ENCODE measurements at places on chromosomes 5 and 9. TPM values are rescaled to one million over a fixed set of nuclear protein-coding genes. Genes with fewer than 3 reads are reported as not detected.

DNA sequence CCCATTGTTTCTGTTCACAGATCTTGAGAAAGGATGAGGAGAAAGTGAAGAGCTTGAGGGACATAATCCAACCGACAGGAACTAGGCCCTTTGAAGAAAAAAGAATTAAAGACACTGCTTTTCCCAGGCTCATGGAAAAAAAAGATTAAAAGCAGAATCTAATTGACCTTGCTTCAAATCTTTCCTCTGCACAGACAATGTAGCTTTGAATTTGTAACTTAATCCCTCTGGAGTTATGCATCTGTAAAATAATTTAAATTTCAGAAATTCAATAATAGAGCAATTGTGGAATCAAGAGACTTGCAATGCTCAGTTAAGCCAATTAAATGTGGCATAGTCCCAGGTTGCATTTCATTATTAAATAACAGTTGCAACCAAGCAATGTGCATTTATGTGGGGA lies 64.6 kb downstream of the SVEP1 start:
- no peak overlapping the region for H3K4me3 ChIP-seq
- no peaks in the 10 kb centered on the region for H3K27me3 ChIP-seq
- DNase-seq = peak; percentile 11
- H3K27ac ChIP-seq = no peak overlapping the region
- H3K36me3 ChIP-seq = no peaks in the 10 kb centered on the region

DNA sequence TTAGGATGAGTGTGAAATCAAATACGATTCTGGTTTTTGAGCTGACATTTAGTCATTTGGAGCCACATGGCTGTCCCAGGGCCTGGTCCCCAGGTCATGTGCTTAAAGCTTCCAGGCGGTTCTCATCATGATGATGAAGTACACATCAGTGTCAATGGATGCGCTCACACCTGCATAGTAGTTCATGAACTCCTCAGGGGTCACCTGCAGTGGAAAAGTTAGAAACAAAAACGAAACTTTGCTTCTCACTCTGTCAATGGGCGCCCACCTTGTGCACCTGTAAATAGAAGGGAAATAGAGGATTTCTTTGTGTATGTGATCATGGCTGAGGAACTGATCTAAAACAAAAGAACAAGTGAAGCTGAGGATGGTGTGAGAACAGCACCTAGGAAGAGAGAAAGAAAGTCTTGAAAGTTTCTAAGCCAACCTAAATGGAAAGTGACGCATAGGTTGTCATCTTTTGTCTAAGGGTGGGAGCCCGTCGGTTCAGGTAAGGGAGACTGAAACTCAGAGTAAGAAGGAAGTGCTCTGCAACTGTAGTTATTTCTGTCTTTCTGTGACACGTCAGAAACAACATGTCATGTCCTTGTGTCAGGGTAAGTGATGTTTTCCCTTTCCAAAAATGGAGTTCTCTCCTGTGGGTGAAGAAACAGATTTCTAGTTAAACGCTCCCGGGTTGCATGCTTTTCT lies 33.8 kb downstream of the CAPSL start:
- H3K4me3 ChIP-seq = no peak overlapping the region
- no peak overlapping the region for H3K27ac ChIP-seq
- H3K27me3 ChIP-seq = no peaks in the 10 kb centered on the region
- no peaks in the 10 kb centered on the region for H3K4me1 ChIP-seq
- H3K36me3 ChIP-seq = no peaks in the 10 kb centered on the region

DNA sequence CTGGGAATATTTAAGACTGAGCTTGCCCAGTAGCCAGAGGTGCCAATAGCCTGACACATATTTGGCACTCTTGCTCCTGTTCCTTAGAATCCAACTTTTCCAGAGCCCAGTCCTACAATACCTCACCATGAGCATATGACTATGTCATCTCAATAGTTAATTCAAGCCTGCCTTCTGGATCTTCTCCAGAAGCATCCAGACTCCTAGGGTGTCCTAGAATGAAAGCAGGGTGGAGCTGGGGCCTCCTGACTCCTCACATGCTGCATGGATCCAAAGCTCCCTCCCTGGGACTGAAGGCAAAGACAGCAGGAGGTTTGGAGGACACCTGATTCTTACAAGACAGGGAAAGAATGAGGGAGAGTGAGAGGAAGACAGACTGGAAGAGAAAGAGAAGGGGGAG lies 37.9 kb downstream of the SH3TC2 start:
- H3K27ac ChIP-seq = no peak overlapping the region
- H3K36me3 ChIP-seq = no peaks in the 10 kb centered on the region
- no peaks in the 10 kb centered on the region for H3K27me3 ChIP-seq
- H3K4me3 ChIP-seq = no peak overlapping the region

GRCh38 chr9:124295159-124295794 lies 37.5 kb downstream of the NEK6 start:
- H3K36me3 ChIP-seq = peaks cover 15% of the 10 kb centered on the region
- peak; percentile 59 for DNase-seq
- peaks cover 89% of the 10 kb centered on the region for H3K4me1 ChIP-seq
- H3K4me3 ChIP-seq = no peak overlapping the region

DNA sequence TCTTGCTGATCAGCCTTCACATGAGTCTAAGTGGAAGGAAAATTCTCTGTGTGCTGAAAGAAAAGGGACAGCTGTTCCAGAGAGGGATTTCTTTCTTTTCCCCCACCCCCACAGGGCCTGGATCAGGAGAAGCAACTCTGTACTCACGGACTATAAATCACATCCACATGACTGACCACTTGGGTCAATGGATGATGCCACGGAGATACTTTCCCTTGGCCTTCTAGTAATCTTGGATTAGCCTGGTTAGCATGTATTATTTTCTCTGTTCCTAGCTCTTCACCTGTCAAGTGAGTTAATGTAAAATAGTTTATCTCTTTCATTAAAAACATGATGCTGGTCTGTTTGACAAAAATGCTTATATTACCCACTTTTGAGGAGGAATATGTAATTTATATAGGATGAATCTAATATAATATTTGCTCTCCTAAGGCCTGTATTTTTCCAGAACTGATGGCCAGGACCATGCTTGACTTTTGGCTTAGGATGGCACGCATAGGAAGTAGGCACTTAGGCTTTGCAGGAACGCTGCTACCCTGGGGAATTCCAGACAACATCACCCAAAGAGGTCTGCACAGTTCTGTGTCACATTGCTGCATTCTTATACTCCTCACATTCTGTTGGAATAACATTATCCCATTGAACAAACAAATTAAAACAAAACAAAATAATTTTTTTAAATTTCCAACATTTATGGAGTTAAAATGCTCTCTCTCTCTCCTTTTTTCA lies 892.1 kb downstream of the TLE1 start:
- peak overlapping the region; percentile 74 for H3K27ac ChIP-seq
- peaks cover 17% of the 10 kb centered on the region for H3K4me1 ChIP-seq
- H3K27me3 ChIP-seq = no peaks in the 10 kb centered on the region
- no peak overlapping the region for H3K4me3 ChIP-seq

GRCh38 chr5:173458828-173459609 lies 130.8 kb upstream of the STC2 start:
- DNase-seq = peak; percentile 85
- peak overlapping the region; percentile 43 for H3K27ac ChIP-seq
- peaks cover 33% of the 10 kb centered on the region for H3K4me1 ChIP-seq

- H3K27ac ChIP-seq = no peak overlapping the region
- H3K27me3 ChIP-seq = no peaks in the 10 kb centered on the region
- no peak overlapping the region for H3K4me3 ChIP-seq
- H3K36me3 ChIP-seq = no peaks in the 10 kb centered on the region
- no peak for DNase-seq
These were observed 15.2 kb upstream of the MAP1B start for GRCh38 chr5:72092074-72092473.

- no peak overlapping the region for H3K4me3 ChIP-seq
- H3K36me3 ChIP-seq = no peaks in the 10 kb centered on the region
- no peak for DNase-seq
- H3K27ac ChIP-seq = no peak overlapping the region
- no peaks in the 10 kb centered on the region for H3K27me3 ChIP-seq
These were observed 2.6 kb upstream of the SLC25A51 start for GRCh38 chr9:37906312-37907239.

- DNase-seq = no peak
- no peak overlapping the region for H3K4me3 ChIP-seq
- no peak overlapping the region for H3K27ac ChIP-seq
- no peaks in the 10 kb centered on the region for H3K4me1 ChIP-seq
- H3K36me3 ChIP-seq = no peaks in the 10 kb centered on the region
- H3K27me3 ChIP-seq = no peaks in the 10 kb centered on the region
These were observed 7.0 kb upstream of the MOCS2 start for GRCh38 chr5:53116597-53116996.

DNA sequence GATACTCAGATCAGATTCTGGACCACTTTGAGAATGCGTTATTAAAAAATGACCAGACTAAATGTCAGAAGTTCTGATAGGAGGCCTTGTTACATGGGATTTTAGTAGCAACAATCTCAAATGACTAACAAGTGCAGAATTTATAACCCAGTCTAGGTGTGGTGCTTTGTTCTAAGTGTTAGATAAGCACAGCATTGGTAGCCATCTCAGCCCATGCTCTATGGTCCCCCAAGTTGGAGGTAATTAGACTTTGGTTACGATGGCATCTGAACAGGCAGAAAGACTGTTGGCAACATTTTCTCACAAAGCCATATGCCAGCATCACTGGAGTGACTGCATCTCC lies 140.4 kb upstream of the RPS23 start:
- peaks cover 4% of the 10 kb centered on the region for H3K4me1 ChIP-seq
- no peaks in the 10 kb centered on the region for H3K36me3 ChIP-seq
- no peak overlapping the region for H3K27ac ChIP-seq
- no peak for DNase-seq

DNA sequence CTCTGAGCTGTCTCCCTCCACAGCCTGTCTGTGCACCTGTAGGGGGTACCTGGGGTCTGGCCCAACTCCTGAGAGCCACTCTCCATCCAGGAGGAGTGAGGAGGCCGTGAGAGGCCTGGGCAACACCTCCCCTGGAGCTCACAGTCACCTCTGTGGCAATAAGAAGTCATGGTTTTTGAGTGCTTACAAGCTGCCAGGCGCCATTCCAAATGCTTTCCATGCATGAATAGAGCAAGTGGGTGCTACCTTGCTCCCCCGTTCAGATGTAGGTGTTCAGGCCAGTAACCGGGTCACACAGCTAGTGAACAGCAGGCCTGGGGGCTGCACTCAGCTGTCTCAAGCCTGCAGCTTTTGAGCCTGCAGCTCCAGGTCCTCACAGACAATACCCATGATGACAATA lies 30.6 kb downstream of the CORO2A start:
- no peak overlapping the region for H3K4me3 ChIP-seq
- H3K27me3 ChIP-seq = no peaks in the 10 kb centered on the region
- H3K36me3 ChIP-seq = no peaks in the 10 kb centered on the region

DNA sequence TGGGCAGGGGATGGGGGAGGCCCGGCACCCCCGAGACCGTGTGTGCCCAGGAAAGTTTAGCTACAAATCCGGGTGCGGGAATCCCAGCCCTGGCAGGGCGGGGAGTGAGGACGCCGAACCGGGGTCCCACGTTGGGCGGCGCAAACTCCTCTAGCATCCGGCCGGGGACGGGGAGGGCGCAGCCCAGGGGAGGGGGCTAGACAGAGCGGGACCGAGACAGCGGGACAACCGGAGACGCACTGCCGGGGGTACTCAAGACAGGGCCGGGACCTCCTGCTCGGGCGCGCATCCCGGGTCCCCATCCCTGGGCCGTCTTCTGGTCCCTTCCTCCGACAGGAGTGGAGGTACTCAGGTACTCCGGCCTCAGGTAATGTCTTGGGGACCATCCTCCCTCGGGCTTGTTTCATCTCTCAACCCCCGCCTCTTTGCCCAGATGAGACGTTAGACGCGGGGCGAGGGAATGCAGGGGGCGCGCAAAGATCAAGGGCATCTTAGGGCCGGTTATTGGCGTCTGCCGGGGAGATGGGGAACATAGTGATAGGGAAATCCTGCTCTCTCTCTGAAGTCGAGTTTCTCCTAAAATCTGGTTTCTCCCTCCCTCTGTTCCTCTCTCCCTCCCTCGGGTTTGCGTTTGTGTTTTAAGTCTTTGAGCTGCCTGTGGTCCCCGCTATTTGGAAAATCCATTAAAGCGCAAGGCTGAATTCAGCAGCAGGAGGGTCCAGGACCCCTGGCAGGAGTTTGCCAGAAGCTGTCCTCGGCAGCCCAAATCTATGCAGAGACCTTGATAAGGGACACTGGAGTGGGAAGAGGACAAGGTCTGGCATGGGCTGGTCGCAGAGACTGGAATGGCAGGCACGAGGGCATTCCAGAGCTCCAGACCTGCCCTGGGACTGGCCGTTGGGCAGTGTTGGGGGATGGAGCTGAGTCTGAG lies 815 bp downstream of the PDZD2 start:
- no peak overlapping the region for H3K27ac ChIP-seq
- peak overlapping the region; percentile 51 for H3K4me3 ChIP-seq
- peaks cover 17% of the 10 kb centered on the region for H3K4me1 ChIP-seq

LRRC19 gene
- not detected for total RNA-seq

QRFP gene
- total RNA-seq = not detected

Data from muscle of leg (tissue), 16 donors.